WTC11 (cell line): ENCODE measurements at places on chromosomes 16 and 17. TPM values are rescaled to one million over a fixed set of nuclear protein-coding genes. Genes with fewer than 3 reads are reported as not detected.

Gene PRR35
- total RNA-seq, result 0.72 to 1.1 TPM (median 0.94 TPM) in 3 replicates

Gene FOXJ1
- 6.2 to 11.8 TPM (median 6.8 TPM) in 3 replicates for total RNA-seq

Gene PNMT
- 2.4 to 3.1 TPM (median 2.7 TPM) in 3 replicates for total RNA-seq

Gene TMC5
- 2.1 to 4.6 TPM (median 3.1 TPM) in 3 replicates for total RNA-seq

Gene SKAP1
- total RNA-seq, result 0.30 to 0.57 TPM in 2 of 3 replicates, not detected in the other

Gene SDK2
- total RNA-seq, result 13.5 to 14.8 TPM (median 14.3 TPM) in 3 replicates

- no peak for DNase-seq
Observed at GRCh38 chr17:50149417-50150353, 792 bp downstream of the PPP1R9B start.

GRCh38 chr17:77716289-77716926 lies 242.1 kb upstream of the TNRC6C start:
- DNase-seq, result no peak
